BJ (cell line): ENCODE measurements at places on chromosomes 3 and 15.
A peak's percentile ranks its signal among the peaks of the same experiment; 100 is the strongest.

- DNase-seq, result no peak
Measured at GRCh38 chr3:191210032-191210431, 11.0 kb downstream of the OSTN start.

- DNase-seq, result no peak
Measured at GRCh38 chr3:123475786-123476185, 26.9 kb upstream of the ADCY5 start.

- no peak for DNase-seq
Measured at GRCh38 chr15:88016406-88016805, 240.1 kb downstream of the NTRK3 start.

GRCh38 chr15:97968380-97968779 lies 7.9 kb downstream of the ARRDC4 start:
- peak; percentile 95 for DNase-seq

- DNase-seq, result no peak
Measured at GRCh38 chr3:167166594-167167253, 213.4 kb downstream of the ZBBX start.

DNA sequence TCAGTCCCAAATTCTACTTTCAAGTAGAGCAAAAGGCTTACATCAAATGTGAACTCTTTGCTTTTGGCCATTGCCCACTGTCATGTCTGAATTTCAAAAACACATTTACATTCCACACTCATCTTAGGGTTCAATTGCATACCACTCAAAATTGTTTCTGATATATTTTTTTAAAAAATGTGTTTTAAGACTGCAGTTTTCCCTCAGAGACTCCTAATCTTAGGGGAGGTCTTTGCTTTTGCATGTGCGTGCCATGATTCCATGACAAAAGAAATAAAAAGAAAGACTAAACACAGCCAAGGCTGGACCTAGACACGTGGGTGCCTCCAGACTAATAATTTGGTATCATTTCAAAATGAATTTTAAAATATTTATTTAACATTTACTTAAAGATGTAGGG lies 396.8 kb upstream of the RASGRP1 start:
- DNase-seq, result no peak

DNA sequence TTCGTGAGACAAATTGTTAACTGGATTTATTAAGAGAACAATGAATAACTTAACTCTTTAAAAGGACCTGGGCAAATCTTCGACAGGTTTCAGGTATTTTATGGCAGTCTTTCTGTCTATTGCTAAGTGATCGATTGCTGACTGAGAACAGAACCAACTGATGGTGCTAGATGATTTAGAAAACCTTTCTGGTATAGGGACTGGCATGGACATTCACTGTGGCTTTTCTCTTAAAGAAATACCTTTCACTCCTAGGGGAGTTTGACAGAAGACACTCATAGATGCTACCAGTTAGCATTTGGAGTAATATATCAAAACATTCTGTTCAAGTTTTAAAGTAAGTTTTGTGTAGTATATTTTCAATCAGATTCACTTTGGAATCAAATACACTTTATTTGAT lies 654 bp downstream of the PPARG start:
- no peak for DNase-seq

GRCh38 chr3:119235151-119235550 lies 5.5 kb downstream of the B4GALT4 start:
- peak; percentile 49 for DNase-seq

DNA sequence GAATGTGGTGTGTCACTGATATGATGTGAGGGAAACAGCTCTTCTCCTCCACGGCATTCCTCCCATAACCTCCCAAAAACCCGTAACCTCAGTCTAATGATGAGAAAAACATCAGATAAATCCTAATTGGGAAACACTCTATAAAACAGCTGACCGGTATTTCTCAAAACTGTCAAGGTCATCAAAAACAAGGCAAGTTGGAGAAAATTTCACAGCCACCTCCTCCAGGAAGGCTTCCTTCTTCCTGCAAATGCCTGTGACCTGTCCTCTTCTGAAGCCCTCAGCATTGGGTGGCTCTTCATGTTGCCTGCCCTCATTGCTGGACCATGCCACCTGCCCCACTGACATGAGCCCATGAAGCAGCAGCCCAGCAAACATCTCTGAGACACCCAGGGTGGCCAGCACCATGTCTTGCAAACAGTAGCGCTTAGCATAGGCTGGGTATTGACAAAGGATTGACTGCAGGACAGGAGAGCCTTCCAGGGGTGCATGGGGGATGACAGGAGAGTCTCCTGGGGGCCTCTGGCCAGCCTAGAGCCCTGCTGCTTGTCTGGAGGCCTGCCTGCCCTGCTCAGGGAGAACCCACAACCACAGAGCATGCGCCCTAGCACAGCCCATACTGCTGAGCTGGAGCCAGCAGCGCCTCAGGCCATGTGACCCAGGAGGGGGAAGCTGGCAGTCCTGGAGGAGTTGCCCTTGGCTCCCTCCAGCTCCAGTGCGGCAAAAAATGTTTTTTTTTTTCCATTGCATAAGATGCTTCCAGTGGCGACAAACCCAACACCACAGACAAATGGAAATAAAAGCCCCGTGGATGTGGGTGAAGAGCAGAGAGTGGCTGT lies 49.7 kb downstream of the XXYLT1 start:
- DNase-seq, result no peak

- DNase-seq, result no peak
Measured at GRCh38 chr3:126750756-126751121, 46.7 kb downstream of the CHCHD6 start.

GRCh38 chr3:171841620-171842000 lies 1.5 kb upstream of the TMEM212 start:
- no peak for DNase-seq
